ENCODE measurements at places on chromosomes 5 and 9.

DNA sequence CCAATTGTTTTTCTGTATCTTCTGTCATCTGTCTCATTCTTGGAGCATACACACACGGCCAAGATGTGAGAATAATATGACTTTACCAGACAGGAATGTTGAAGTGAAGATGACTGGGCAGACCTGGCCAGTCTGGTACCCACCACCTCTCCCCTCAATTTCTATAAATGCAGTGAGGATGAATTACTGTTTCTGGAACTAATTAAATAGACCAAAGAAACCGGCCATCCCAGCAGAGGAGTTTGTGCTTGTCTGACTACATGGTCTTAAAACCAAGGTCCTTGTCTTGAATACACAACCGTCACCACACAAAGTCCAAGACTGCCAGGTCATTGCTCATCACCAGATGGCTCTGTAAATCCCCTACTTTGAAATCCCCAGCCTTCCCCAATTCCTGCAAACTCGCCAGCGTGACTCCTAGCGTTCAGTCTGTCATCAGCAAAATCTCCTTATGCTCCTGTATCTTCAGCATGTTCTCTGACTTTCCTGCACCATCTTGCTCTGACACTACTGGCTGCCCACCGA is 147.2 kb downstream of the PDE4D start:
- no peak for DNase-seq

DNA sequence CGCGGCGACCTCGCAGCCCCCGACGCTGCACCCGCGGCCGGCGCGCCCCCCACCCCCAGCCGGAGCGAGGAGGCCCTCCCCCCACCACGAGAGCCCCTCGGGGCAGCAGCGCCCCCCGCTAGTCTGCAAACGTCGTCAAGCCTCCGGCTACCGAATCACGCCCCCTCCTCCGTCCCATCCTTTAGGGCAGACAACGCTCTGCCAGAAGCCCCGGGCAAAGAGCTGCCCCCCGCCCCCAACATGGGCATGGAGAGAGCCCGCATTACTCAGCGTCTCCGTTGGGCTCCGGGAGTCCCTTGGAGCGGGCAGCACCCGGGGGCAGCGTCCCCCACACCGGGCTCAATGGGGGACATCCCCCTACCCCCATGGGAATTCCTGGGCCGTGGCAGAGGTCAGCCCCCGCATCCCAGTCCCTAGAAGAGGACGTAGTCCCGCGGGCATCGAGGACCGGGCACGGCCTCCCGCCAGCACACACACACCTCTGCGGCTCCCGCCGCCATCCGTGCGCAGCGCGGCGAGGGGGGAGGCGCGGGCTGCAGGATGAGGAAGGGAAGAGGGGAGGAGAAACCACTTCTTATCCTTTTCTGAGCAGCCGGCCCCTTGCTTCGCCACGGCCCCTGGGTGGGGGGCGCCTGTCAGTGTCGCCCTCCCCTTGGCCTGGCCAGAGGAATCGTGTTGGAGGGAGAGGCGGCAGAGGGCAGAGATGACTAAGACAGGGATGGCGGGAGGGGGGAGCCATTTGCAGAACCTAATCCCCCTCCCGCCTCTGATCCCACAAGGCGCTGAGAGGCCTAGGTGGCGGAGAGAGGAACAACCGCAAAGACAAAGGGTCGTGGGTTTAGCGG is 750 bp downstream of the DNM1 start:
- DNase-seq: no peak

DNA sequence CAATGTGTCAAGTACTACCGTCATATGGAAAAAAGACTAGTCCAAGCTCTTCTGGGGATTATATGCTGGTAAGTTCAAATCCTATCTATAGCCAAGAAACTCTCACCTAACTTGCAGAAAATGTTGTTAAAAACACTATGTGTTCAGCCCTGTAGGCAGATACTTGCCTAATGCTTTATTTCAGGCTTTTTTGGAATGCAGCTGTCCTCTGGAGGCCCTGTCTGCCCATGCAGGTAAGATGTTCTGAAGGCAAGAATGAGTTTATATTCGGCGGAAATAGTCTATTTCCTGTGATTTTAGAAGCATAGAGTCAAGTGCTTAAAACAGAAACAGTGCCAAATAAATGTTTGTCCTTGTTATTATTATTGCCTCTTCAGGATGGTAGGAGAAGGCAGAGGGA is 34.3 kb upstream of the PPP2R2B start:
- DNase-seq: no peak

GRCh38 chr5:66012271-66012670 is 85.9 kb downstream of the ERBIN start:
- DNase-seq: no peak

- no peak for DNase-seq
Observed at GRCh38 chr9:97529363-97530076, 28.1 kb downstream of the TMOD1 start.

- DNase-seq: no peak
Observed at GRCh38 chr9:86632537-86632936, 278.3 kb upstream of the TUT7 start.

GRCh38 chr5:9681706-9682105 is 51.6 kb upstream of the TAS2R1 start:
- DNase-seq: no peak

GRCh38 chr9:117886616-117887015 is 182.4 kb downstream of the TLR4 start:
- DNase-seq: no peak

- DNase-seq: no peak
Observed at GRCh38 chr9:31034311-31034710, 1350.1 kb upstream of the ACO1 start.

DNA sequence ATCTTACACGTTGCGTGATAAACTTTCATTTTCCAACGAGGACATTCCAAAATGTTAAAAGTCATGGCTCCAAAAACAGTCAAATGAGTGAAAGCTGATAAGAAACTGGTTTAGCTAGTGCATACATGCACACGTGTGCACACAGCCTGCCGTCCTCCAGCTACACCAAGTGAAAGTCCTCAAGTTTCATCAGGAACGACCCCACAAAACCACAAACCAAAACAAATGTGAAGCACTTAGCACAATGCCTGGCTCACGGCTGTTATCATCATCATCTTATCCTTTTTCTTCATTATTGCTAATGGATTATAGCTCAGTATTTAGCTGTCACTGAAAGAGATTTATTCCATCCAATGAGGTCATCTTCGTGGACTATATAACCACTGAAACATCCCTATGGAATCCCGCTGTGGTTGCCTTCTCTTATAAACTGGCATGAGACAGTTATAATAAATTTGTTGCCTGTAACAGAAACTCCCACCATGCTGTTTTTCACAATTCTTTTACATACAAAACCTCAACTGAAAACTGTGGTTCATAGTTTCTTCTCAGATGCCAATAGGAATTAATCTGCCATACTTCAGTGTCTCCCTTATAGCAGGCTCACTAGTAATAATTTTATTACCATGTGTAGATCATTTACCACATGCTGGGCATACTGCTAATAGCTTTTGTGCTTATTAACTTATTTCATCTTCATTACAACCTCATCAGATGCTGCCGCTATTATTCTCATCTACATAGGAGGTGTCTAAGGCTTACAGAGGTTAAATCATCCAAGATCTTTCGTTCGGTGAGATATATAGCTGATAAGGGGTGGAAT is 56.1 kb downstream of the SAXO1 start:
- no peak for DNase-seq

GRCh38 chr9:99826579-99826978 is 4.9 kb downstream of the NR4A3 start:
- DNase-seq: no peak

DNA sequence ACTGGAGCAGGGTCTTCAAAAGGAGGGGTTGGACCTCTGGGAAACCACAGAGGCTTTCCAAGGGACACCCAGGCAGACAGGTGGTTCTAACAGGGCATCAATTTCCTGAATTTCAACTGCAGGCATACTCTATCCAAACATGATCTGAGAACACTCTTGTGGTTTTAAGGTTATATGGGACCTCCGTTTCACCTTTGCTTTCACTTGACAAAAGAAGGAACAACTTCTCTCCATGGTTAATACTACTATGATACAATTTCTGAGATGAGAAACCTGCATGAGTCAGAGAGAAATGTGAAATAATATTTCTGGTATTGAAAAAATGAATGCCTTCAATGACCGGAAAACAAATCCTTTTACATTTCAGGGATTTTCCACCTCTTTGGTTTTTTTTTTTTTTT is 28.0 kb upstream of the ERAP1 start:
- no peak for DNase-seq

DNA sequence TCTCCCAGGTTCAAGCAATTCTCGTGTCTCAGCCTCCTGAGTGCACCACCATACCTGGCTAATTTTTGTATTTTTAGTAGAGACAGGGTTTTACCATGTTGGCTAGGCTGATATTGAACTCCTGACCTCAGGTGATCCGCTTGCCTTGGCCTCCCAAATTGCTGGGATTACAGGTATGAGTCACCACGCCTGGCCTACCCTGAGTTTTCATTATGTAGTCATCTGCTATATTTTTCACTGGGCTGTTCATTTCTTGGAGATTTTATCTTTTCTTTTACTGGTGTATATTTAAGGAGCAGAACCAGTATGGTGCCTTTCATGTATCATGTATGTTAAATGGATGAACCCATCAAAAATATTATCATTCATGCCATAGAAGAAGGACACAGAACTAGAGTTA is 377.0 kb upstream of the ACTBL2 start:
- DNase-seq: no peak

DNA sequence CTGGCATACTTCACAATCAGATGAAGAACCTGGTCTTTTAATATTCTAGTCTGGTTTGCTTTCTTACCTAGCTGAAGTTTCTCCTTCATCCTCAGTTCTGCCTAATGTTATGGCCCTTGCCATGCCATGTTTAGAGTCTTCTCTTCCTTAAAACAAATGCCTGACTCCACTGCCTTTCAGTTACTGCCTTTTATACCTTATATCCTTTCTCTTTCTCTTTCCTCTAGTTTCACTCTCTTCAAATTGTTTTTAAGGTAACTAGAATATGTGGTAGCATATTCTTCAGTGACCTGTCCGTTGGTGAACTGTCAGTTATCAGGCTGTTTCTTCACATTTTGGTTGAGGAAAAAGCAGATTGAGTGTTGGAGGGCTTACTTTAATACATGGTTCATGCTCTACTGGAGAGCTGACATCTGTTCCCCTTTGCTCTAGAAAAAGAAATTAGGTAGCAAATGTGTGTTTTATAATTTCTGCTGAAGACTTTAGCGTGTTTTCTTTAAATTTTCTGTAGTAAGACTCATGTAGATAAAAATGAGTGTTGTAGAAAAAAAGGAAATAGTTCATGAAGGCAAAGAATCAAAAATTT is 103.8 kb downstream of the DMXL1 start:
- DNase-seq: no peak

- DNase-seq: peak; percentile 79
Observed at GRCh38 chr9:35732800-35733541, 505 bp downstream of the CREB3 start.

- DNase-seq: no peak
Observed at GRCh38 chr9:91116211-91116610, 245.5 kb downstream of the AUH start.

DNA sequence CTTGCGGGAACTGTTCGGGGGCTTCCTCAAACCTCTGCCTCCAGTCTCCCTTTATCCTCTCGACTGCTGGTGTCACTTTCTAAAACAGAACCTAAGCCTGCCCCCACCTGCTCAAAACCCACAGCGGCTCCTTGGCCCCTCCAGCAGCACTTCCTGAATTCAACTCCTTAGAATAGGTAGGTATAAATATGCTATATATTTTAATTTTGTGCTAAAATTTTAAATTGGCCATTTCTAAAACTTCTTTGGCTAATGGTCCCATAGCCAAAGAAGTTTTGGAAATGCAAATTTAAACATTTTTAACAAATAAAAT is 71.8 kb upstream of the TBC1D2 start:
- DNase-seq: no peak

- DNase-seq: no peak
Observed at GRCh38 chr9:21473236-21473635, 8.9 kb downstream of the IFNE start.

GRCh38 chr5:140175367-140176030 is 511 bp downstream of the CYSTM1 start:
- DNase-seq: no peak

GRCh38 chr5:119389288-119390030 is 33.6 kb downstream of the TNFAIP8 start:
- DNase-seq: no peak

- DNase-seq: no peak
Observed at GRCh38 chr5:135248801-135249231, 150.2 kb downstream of the MACROH2A1 start.

- no peak for DNase-seq
Observed at GRCh38 chr5:54259981-54260380, 50.4 kb downstream of the ARL15 start.

GRCh38 chr9:35954942-35955546 is 2.9 kb downstream of the OR2S2 start:
- peak; percentile 67 for DNase-seq

- DNase-seq: no peak
Observed at GRCh38 chr5:8908055-8908683, 637.7 kb downstream of the SEMA5A start.

- no peak for DNase-seq
Observed at GRCh38 chr9:117464941-117465616, 50.2 kb upstream of the ASTN2 start.

GRCh38 chr9:36729906-36730305 is 157.2 kb downstream of the MELK start:
- no peak for DNase-seq

- no peak for DNase-seq
Observed at GRCh38 chr5:166091931-166092330, 2199.5 kb upstream of the WWC1 start.

DNA sequence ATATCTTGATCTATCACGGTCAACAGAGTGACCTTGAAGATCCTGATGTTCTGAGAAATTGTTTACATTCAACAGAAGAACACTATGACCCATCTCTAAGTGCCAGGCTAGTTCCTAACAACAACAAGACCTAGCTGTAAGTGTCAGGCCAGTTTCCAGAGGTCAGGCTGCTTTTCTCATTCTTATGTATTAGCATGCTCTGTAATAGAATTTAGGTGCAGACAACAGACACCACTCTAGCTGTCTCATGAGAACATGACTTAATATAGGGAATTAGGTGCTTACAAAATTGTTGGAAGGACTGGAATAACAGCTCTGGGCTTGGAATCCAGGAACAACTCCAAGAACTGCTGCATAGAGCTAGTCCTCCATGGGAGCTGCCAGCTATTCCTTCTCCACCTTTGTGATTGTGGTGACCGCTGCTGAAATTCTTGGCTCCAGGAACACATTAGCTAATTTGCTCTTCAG is 138.7 kb downstream of the SNX18 start:
- no peak for DNase-seq
